ENCODE measurements at places on chromosomes 5 and 9.

- no peak for DNase-seq
These were observed 169.7 kb downstream of the GOLPH3 start for GRCh38 chr5:32004404-32004803.

- DNase-seq, result no peak
These were observed 242.1 kb downstream of the CWC27 start for GRCh38 chr5:65010841-65011240.

DNA sequence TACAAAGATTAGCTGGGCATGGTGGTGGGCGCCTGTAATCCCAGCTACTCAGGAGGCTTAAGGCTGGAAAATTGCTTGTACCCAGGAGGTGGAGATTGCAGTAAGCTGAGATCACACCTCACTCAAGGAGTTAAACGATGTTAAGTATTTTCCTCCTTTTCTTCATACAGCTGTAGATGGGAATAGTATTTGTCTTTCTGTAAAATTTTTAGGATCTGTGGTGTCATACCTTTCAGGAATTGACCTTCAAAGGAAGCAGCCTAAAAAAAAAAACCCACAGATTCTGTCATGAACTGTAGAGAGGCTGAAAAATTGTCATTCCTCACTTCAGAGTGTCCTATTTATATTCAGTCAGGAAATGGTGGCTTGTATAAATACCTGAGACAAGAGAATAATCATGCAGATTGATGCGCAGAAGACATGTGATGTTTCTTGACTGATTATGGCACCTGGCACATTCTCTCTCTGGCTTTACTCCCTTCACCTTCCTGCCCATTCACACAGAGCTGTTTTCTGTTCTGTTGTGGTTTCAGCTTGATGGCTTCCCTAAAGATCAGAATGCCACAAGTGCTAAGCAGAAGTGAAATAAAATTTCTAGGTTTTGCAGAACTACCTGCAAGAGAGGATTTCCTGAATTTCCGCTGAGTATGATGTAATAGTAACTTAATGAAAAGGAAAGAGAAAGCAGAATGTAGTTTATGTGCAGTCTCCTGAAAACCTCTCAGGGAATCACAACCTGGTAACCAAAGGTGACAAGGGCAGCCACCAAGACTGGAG, 3.8 kb downstream of the IFNA1 start:
- no peak for DNase-seq

DNA sequence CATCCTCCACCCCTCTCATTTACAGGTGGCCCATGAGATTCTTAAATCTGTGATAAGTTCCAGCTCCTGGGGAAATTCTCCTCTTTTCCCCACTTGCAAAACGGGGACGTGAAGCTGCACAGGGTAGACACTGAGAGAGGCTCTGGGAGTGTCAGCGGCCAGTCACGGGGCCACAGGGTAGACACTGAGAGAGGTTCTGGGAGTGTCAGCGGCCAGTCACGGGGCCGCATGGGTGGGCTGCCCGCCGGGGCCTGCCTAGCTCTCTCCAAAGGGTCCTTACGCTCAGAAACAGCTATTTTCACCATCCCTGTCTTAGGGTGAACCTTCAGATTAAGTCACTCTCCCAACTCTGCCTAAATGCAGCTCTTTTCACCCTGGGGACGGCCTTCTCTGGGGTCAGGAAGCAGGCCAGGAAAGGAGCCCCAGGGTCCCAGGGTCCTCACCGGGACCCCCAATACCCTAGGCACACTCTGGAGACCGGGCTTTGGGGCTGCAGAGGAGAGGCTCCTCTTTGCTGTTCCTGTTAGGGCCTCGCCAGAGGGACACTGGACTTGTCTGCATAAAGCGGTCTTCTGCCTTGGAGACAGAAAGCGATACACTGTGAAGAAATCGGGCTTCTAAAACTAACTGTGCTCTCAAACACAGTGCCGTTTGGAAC, 1.5 kb downstream of the FAM78A start:
- DNase-seq, result no peak

DNA sequence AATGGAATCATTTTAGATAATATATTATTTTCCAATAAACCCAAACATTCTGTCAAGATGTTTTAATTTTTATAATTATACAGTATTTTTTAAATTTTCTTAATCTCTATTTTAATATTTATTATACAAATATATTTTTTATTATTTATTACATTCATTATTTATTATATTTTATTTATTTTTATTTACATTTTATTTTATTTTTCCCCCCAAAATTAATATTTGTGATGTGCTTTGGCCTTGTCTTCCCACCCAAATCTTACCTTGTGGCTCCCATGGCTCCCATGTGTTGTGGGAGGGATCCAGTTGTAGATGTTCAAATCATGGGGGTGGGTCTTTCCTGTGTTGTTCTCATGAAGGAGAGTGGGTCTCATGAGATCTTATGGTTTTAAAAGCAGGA, 382.1 kb downstream of the TLE4 start:
- no peak for DNase-seq

- DNase-seq, result peak; percentile 45
These were observed 8.6 kb downstream of the KLHL9 start for GRCh38 chr9:21326526-21327139.

GRCh38 chr5:54895816-54896341, 89.5 kb downstream of the ESM1 start:
- DNase-seq, result no peak

DNA sequence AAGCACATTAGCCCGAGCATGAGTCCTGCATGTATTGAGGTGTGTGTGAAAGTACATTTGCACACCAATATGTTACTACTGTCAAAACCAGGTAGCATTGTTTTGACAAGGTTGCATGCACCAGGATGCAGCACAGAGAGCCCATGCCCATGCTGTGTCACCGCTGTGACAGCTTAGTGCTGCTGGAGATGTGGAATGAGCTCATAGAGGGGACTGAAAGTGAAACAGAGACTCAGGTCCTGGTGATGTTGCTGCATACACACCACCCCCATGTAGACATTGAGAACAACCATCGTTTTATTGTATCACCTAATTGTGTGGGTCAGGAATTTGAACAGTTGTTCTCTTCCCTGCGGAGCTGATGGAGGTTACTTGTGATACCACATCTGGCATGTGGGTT, 53.0 kb downstream of the GADD45G start:
- no peak for DNase-seq

DNA sequence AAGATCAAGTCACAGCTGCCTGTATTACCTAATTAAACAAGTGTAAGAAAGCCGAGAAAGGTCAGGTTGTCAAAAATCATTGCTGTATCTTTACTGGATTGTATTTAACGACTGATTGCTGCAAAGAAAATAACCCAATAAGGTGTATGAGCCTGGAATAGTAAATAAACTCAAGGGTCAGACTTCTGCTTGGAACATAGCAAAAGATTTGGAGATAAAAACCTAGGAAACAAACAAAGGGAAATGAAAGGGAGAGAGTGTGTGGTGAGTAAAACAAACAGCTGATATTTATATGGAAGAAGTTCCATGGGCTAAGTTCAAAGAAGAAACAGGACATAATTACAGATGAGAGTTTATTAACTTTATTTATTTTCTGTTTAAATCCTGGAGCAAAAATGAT, 354.0 kb downstream of the TLR4 start:
- no peak for DNase-seq

- no peak for DNase-seq
These were observed 771.1 kb downstream of the NR2F1-AS1 start for GRCh38 chr5:92809855-92810465.

GRCh38 chr5:180790524-180790923, 12.1 kb downstream of the MGAT1 start:
- DNase-seq, result no peak

- no peak for DNase-seq
These were observed 234.8 kb downstream of the MED10 start for GRCh38 chr5:6143523-6143922.

- no peak for DNase-seq
These were observed 374.9 kb downstream of the MAT2B start for GRCh38 chr5:163880302-163880701.

- DNase-seq, result no peak
These were observed 443.8 kb downstream of the SPOCK1 start for GRCh38 chr5:137055271-137055872.

DNA sequence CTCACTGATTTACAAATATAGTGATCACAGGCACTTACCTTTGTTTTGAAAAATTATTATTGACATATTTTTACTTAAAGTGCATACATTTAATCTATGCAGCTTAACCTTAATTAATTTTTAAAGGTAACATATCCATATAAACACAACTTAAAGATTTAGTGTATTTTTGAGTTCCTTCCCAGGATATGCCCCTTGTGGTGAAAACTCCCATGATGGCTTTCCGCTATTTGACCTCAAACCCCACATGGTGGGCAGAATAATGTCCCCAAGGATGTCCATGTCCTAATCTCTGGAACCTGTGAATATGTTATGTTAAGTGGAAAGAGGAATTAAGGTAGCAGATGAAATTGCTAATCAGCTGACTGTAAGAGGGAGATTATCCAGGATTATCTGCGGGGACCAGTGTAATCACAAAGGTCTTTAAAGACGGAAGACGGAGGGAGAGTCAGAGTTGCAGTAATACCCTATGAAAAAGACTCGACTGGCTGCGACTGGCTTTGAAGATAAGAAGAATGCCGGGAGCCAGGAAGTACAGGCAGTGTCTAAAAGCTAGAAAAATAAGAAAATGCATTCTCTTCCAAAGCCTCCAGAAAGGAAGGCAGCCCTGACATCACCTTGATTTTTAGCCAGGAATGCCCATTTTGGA, 193.9 kb downstream of the ICE1 start:
- DNase-seq, result no peak

DNA sequence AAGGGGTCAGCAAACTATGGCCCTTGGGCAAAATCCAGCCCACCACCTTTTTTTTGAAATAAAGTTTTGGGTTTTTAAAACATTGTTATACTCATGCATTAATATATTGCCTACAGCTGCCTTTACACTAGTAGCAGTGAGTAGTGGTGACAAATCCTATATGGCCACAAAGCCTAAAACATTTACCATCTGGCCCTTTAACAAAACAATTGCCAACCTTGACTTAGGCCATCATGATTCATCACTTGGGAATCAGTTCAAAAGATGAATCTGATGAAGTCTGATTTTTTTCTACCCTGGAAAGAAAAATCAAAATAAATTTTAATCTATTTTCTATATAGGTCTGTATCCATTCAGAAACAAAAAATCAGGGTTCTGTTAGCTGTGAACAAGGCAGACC, 484.9 kb downstream of the BNC2 start:
- DNase-seq, result peak; percentile 33

DNA sequence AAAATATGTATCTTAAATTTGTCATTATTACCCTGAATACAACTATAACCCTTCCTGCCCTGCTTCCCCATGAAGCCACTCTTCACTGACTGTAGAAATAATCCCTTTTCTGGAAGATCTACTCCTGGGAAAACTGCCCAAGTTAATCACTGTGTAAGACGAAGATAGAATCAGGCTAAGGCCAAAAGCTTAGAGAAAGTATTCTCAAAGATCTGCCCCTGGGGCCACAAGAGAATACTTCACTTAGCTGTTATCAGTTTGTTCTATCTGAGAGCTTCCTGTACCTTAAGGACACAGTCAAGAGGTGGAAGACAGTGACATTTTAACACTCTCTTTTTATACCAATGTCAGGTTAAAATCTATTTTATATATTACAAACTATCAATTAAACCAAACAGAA, 33.8 kb downstream of the RNF145 start:
- no peak for DNase-seq

- DNase-seq, result no peak
These were observed 139.7 kb downstream of the LRRC70 start for GRCh38 chr5:62718324-62718723.

- DNase-seq, result peak; percentile 64
These were observed 64.0 kb downstream of the POU5F2 start for GRCh38 chr5:93677359-93677891.

DNA sequence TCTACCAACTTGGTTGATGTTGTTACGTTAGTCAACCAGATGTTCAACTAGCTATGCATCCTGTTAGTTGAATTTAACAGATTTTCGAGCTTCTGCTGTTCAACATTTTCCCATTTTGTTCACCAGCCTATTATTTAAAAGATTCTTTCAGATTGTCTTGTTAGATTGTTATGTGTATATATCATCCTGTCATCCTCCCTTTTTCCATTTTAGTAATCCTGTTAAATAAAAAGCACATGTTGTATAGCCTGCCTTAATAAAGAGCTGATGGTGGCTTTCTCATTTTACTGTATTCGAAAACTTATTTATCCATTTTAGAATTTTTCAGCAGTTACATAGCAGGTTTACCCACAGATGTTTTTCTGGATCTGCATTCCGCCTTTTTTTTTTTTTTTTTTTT, 4.3 kb downstream of the TMEFF1 start:
- DNase-seq, result no peak

- no peak for DNase-seq
These were observed 67.9 kb upstream of the TARS1 start for GRCh38 chr5:33372721-33373472.

DNA sequence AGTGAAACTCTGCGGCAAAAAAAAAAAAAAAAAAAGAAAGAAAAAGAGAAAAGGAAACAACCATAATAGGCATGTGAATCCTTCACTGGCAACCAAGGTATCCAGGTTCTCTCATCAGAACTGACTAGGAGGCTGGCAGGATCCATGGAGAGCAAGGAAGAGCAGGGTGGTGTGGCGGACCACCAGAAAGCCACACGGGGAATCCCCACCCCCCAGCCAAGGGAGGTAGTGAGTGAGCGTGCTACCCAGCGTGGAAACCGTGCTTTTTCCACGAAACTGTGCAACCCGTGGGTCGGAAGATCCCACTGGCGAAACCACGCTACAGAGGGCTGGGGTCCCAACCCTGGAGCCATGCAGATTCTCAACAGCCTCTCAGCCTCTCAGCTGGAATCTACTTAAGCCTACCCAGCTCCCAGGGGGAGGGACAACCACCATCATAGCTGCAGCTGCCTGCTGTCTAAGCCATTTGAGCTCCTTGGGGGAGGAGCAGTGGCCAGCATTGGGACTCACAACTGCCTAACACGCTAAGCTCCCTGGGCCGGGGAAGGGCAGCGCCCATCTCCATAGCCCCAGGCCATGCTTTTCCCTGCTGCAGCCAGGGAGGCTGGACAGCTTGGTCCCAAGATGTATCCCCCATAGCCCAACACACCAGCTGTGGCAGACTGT, 91.6 kb downstream of the PRELID2 start:
- DNase-seq, result no peak

DNA sequence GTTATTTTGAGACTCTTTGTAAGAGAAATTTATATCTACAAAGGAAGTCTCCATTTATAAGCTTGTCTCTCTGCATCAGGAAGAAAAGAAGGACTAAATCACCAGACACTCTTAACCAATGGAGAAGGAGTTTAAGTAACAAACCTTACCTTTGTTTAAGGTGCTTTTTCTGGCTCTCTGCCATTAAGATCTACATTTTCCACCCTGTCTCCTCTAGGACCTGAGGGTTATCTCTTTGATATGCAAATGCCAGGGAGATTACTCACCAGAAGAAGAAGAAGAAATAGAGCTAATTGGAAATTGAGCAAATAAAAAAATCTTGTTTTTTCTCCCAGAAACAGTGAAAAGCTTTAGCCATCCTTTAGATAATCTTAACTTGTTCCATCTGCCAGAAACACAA, 60.9 kb downstream of the CDKN2A start:
- no peak for DNase-seq

DNA sequence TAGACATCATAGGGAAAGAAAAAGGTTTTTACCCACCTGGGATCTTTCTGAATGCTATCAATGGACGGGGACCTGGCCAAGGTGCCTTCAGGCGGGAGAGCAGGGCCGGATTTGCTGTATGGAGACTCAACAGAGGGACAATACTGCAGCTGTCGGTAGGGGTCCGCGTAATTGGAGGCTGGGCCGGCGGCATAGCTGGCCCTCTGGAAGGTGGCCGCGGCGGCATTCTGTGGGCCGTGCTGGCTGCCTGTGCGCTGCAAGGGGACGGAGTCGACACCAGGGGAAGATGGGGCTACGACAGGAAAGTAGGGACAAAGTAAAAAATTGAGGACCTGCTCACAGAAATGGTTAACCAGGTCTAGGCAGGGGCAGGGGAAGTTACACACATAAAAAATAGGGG, 557.9 kb downstream of the CTNND2 start:
- DNase-seq, result no peak
